Muscle of back (tissue), 13 donors: ENCODE measurements at places on chromosomes 7 and 10. TPM values are rescaled to one million over a fixed set of nuclear protein-coding genes. Genes with fewer than 3 reads are reported as not detected.
A peak's percentile ranks its signal among the peaks of the same experiment; 100 is the strongest.

GRCh38 chr10:14838582-14839304 is 637 bp downstream of the HSPA14 start:
- DNase-seq = peak; percentile 55

DNA sequence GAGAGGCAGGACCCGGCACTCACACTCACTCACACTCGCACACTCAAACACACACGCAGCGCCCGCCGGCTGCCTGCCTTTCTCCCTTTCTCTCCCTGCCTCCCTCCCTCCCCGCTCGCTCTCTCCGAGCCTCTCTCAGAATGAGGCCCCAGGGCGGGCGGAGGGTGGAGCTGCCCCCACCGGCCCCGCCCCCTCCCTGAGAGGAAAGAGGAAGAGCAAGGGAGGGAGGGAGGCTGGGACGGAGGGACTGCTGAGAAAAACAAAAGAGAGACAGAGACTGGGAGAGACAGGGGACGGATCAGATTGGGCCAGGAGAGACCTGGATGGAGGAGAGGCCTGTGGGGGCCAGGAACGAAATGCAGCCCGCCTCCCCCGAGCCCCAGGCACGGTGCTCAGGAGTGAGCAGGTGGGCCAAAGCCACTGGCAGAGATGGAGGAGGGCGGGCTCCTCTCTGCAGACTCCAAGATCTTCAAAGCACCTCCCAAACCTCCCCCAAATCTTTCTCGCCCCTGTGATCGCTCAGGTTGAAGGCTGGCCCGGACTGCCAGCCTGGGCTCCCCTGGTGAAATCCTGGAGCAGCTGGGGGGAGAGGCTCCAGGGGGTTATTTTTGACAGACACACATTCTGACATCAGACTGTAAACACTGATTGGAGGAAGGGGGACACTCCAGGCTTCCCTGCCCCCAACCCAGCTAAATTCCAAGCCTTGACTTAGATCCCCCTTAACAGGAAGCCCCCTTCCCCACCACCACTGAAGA is 5.1 kb downstream of the LDB1 start:
- peak; percentile 90 for DNase-seq

DNA sequence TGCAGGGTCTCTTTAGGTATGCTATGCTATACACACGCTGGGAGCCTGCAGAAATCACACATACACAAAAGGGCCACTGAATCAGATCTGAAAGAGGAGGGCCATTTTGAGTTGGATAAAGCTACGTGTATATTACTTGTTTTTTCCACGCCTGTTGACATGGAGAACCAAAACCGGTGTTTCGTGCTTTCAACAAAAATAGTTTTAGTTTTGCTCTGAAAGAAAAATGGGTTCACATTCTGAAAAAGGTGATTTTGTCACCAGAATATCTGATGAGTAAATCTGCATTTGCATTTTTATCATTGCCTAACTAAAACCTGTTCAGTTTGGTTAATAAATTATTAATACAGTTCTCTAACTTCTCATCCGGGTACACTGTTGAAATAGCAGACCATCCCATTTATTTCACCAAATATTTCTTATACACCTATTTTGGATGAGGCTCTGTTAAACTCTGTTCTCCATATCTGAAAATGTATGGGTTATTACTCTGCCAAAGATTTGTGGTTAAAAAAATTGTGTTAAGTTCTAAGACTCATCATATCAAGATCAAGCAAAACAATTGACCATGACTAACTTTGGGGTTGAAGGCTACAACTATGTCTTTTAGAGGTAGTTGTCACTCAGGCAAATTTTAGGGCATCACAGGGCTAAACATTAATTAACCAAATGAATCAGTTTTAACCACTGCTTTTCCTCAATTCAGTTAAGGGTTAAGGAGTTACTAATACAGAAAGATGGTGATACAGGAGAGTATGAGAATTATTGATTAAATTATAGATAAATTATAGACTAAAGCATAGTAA is 101.2 kb upstream of the RPA3 start:
- DNase-seq = no peak

DNA sequence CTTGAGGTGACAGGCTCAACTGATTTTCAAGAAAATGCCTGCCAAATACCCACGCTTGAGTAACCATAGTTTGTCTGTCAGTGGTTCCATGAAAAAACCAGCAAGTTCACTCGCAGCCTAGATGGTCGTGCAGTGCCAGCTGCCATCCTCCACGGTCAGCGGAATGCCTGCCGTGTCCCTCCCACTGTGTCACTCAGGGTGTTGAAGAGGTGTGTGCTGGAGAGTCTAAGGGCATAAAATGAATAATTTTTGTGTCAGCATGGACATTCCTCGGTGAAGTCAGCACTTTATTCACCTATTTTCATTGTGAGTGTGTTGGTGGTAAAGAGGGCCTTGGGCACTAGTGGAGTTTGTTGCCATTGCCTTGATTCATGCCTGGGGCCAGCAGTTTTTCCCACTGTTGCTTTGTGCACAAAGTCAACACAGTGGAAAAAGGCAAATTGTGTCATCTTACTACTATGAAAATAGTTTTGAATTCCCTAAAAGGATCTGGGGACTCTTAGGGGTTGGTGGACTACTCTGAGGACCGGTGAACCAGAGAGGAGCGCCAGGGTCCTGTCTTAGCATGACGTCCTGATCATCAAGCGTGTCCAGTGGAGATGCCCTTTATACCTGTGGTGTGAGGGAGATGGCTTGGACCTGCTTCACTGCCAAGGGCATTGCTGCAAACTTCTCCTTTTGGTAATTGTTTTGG is 17.6 kb downstream of the MINDY4 start:
- DNase-seq = no peak

- DNase-seq = peak; percentile 28
Observed at GRCh38 chr10:45424668-45425404, 50.8 kb downstream of the ALOX5 start.

GRCh38 chr7:25424113-25424512 is 195.8 kb upstream of the NPVF start:
- DNase-seq = no peak

DNA sequence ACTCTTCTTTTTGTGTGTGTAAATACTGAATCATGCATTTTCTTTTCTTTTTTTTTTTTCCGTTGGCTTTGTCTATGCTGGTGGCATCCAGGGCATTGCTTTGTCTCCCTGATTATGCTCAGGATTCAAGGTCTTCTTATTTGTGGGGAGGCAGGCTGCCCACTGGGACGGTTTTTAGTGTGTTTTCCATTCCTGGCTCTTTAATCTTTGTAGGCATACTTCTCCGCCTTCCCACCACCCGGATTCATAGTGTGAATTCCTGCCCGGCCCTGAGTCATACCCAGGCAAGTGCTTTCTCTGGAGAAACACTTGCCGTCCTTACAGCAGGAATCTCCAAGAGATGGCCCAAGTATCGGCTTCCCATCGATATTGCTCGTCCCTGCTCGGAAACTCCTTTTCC is 5.2 kb downstream of the ZNF655 start:
- no peak for DNase-seq

DNA sequence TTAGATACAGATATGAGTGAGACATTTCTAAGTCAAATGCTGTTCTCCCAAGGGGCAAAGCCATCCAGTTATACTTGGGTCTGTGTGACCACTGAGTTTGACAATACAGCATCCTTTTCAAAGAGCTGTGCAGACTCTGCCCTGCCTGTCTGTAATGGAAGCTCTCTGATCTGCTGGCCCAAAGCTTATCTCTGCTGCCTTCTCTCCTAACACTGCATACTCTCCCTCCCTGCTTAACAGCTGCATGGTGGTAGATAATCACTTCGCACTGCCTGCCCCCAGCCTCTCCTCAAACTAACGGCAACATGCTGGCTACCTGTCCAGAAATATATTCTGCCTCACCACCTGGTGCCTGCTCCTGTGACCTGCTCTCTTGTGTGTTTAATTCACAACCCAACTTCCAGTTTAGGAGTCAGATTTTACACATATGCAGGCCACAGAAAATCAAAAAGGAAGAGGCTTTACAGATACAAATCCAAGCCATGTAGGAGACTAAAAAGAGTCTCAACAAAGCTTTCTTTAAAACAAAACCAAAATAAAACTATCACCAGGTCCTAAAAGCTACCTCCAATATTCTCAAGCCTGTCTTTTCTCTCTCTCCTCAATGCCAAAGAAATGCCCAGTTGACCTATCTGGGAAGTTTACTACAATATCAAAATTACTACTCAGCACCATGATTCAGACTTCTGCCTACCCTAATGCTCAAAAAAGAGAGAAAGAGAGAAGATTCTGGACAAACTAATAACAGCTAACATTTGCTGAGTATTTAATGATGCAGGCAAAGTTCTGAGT is 145.6 kb downstream of the RELN start:
- DNase-seq = no peak

GRCh38 chr10:95837783-95838182 is 70.0 kb upstream of the CC2D2B start:
- DNase-seq = no peak

- DNase-seq = no peak
Observed at GRCh38 chr7:3415861-3416312, 114.8 kb downstream of the SDK1 start.

DNA sequence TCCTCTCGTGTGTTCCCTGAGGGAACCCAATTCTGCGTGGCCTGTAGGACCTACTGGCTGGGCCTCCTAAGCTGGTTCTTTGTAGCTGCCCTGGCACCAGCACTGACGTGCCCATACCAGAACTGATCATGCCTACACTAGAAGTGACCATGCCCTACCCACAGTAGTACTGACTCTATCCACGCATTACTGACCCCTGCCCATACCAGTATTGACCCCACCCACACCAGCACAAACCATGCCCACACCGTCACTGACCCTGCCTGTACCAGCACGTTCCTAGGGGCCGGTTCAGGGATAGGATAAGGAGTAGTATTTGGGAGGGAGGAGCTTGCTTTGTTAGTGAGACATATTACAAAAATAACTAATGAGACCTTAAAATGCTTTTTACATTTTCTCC is 88.0 kb downstream of the DOCK1 start:
- DNase-seq = no peak

Gene RBM28
- polyA plus RNA-seq = 47.8 TPM

Gene NAT16
- not detected for polyA plus RNA-seq

Gene BCAP29
- polyA plus RNA-seq = 49.7 TPM

Gene PNLIPRP1
- not detected for polyA plus RNA-seq

Gene HOXA10
- polyA plus RNA-seq = 9.7 TPM

Gene HPS1
- 16.3 TPM for polyA plus RNA-seq

Gene PDE1C
- 2.1 TPM for polyA plus RNA-seq

Gene FRMD4A
- 38.6 TPM for polyA plus RNA-seq

Gene BHLHA15
- polyA plus RNA-seq = not detected

Gene MPLKIP
- 22.5 TPM for polyA plus RNA-seq

Gene PPIF
- 26.0 TPM for polyA plus RNA-seq

Gene SOSTDC1
- polyA plus RNA-seq = 21.2 TPM

Gene GPR22
- 0.30 TPM for polyA plus RNA-seq

Gene CALML5
- 6.5 TPM for polyA plus RNA-seq

Gene CYP3A7
- not detected for polyA plus RNA-seq
